ENCODE measurements at places on chromosomes 6 and 20.

- DNase-seq: no peak
Observed at GRCh38 chr6:120248451-120248850, 898.9 kb upstream of the MAN1A1 start.

- no peak for DNase-seq
Observed at GRCh38 chr6:104653781-104654180, 205.9 kb downstream of the HACE1 start.

GRCh38 chr6:13624871-13625288 lies 9.7 kb downstream of the NOL7 start:
- peak; percentile 14 for DNase-seq

GRCh38 chr20:52349806-52350205 lies 158.2 kb upstream of the ZFP64 start:
- no peak for DNase-seq

DNA sequence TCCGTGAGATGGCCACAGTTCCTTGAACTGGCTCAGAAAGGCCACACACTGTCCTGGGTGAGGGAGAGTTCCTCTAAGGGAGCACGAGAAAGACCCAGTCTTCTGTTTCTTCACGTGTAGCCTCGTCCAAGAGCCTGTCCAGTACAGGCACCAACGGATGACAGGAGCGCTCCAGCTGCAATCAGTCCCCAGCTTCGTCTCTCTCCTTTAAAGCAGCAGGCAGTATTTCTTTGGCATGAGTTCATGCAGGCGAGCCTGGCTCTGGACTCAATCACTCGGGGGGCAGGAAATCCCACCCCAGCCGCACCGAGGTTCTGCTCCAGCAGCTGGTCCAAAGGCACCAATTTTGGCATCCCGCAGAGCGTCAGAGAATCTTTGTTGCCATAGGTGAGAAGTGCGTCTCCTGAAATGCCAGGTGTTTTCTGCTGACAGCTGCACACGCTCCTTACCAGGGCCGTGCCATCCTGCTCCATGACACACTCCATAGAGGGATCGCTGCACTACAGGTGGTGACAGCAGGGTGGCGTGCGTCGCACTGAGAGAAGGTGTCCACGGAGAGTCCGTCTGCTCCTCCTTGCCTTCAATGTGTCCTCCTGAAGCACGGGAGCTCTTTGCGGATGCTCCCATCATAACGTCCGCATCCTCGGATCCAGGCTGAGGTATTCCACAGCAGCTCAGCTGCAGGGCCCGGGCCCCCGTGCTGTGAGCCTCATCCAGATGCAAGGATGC lies 59.6 kb upstream of the AFDN start:
- no peak for DNase-seq

DNA sequence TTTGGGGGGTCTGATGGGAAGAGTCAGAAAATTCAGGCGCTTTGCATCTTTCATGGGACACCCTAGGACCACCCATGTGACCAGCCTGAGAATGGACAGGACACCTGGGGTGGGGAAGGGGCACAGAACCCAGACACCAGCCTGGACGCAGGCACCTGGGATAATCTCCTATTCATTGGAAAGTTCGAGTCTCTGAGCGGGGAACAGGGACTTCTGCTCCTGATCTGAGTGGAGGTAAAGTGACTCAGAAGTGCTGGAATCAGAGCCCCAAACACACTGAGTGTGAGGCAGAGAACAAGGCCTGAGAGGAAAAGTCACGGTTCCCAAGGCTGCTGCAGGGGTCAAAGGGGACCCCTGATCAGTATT lies 1.4 kb downstream of the HLA-B start:
- DNase-seq: no peak

- DNase-seq: no peak
Observed at GRCh38 chr6:16320533-16321340, 82.3 kb downstream of the GMPR start.

GRCh38 chr6:27251112-27251605 lies 3.7 kb downstream of the PRSS16 start:
- no peak for DNase-seq

DNA sequence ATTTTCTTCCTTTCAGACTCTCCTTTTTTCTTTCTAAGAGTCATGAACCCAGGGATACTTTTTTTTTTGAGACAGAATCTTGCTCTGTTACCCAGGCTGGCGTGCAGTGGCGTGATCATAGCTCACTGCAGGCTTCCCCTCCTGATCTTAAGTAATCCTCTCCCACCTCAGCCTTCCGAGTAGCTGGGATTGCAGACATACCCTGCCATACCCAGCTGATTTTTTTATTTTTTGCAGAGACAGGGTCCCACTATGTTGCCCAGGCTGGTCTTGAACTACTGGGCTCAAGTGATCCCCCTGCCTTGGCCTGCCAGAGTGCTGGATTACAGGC lies 32.8 kb upstream of the IER3 start:
- DNase-seq: no peak

DNA sequence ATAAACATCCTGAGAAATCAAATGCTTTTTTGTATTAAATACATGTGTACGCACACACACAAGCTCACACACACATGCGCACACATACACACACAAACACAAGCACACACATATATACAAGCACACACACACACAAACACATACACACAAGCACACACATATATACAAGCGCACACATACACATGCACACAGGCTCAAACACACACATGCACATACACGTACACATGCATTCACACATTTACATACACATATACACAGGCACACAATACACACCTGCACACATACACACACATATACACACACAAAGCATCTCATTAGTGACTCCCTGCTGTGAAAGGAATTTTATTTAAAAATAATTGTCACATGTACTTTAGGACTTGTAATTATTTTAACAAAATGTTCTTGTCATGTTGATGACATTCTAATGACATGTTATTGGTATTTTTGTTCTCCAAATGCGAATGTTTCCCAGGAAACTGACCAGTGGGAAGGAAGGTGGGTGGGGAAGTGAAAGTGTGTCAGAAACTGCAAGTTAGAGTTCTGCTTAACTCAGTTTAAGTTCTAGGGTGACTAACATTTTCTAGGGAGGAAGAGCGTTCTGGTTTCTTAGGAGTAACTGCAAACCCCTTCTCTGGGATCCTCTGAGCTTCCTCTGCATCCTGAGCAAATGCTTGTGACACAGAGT lies 113.9 kb upstream of the ZNF217 start:
- no peak for DNase-seq

- DNase-seq: no peak
Observed at GRCh38 chr20:35370751-35371150, 41.0 kb downstream of the UQCC1 start.

GRCh38 chr20:18541741-18542140 lies 25.5 kb upstream of the SMIM26 start:
- DNase-seq: no peak

DNA sequence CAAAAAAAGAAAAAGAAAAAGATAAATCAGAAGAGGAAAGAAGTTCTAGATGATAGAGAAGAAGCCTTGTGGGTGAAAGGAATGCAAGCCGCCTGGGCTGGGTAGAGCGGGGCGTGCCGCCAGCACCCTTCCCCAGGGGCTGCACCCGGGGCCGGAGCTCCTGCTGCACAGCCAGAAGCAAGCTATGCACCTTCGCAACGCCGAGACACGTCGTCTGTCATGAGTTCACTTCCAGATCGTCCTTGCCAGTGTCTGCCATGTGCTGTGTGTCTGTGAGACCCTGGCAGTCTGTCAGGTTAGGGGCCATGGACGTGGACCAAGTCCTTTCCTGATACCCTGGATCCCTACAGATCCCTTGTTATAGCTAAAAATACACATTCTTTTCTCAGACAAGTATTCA lies 25.5 kb upstream of the ADRM1 start:
- DNase-seq: no peak

DNA sequence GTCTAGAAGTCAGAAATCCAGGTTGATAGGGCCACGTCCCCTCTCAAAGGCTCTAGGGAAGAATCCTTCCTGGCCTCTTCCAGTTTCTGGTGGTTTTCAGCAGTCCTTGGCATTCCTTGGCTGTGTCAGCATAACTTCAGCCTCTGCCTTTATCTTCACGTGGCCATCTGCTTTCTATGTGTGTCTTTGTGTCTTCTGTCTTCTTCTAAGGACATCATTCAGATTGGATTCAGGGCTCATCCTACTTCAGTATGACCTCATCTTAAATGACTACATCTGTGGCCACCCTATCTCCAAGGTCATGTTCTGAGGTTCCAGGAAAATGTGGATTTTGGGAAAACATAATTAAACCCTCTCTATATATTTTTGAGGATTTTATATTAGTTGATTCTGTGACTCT lies 23.0 kb downstream of the C6orf89 start:
- DNase-seq: no peak

DNA sequence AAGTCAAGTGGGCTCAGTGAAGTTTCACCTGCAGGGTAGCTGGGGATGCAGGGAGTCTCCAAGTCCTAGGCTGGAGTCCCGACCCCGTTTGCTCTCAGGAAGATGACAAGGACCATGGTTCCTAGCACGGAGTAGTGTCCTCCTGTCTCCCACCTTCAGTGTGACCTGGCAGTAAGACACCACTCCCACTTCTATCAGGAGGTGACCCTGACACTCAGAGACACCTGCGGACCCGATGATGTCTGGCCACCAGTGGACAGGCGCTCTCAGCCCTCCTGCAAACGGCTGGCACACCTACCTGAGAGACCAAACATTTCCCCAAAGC lies 1.1 kb downstream of the SOD2 start:
- DNase-seq: no peak

GRCh38 chr6:109295109-109295773 lies 87.0 kb downstream of the CD164 start:
- DNase-seq: no peak

GRCh38 chr6:44268095-44268628 lies 2.1 kb upstream of the TMEM151B start:
- DNase-seq: peak; percentile 85

DNA sequence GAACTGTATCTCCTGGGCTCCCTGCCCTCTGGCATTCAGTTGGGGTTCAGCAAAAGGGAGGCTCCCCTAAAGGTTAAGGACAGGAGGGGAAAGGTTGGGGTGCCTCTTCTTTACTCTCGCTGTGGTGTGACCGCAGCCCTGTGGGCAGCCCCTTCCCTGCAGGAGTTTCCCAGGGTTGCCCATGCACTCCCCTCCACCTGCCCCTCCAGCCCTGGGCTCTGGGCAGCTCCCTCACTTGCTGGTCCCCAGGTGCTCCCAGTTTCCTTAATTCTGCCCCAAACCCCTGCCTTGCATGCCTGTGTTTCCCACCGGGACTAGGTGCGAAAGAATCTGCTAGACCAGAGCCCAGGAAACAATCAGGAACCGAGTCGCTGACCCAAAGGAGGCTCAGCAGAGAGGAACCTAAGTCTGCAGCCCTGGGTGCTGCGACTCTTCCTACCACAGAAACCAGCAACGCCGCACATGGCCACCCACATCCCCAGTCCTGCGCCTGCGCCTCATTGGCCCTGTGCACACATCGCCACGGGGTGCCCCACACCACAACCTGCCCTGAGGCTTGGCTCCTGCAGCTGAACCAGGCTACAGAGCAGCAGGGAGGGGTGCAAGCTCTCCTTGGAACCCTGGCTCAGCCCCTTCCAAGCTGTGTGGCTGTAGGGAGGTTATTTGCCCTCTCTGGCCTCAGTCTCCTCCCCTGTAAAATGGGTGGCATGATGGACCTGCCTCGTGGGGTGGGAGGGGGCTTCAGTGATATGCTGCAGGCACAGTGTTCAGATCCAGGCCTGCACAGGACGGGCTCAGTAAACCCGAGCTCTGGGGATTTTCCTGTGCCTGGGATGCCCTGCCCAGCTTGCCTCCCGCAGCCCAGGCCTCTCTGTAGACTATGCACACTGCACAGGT lies 487.6 kb downstream of the PREX1 start:
- DNase-seq: no peak

DNA sequence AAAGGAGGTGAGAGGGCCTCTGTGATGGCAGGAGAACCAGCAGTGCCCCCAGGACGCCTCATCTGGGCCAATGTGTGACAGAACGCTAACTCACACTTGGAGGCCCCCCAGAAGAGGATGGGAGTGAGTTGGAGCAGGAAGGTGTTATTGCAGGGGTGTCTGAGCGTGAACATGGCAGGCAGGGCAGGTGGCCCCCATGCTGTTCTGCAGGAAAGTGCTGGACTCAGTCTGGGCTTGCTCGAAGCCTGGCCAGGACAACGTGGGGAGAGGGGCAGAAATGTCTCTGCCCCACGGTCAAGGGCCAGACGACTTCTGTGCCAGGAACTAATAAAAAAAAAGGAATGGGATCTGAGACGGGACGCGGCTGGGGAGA lies 931 bp upstream of the EBF4 start:
- DNase-seq: no peak

DNA sequence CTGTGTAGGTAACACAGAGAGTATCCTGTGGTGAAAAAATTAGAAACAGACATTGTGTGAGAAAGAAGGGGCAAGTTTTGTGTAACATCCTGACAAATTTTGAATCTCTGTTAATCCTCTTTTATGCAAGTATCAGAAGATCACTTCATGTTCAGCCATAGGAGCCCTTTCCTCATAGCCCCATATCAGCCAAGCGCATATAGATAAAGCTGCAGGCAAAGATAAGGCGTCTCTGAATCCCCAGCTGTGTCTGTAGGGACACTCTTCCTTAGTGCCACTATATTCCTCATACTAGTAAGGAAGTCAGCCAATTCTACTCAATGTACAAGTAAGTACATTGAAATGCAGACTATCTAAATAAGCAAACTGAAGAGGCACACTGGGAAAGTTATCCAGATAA lies 22.3 kb downstream of the HTR1E start:
- DNase-seq: no peak

DNA sequence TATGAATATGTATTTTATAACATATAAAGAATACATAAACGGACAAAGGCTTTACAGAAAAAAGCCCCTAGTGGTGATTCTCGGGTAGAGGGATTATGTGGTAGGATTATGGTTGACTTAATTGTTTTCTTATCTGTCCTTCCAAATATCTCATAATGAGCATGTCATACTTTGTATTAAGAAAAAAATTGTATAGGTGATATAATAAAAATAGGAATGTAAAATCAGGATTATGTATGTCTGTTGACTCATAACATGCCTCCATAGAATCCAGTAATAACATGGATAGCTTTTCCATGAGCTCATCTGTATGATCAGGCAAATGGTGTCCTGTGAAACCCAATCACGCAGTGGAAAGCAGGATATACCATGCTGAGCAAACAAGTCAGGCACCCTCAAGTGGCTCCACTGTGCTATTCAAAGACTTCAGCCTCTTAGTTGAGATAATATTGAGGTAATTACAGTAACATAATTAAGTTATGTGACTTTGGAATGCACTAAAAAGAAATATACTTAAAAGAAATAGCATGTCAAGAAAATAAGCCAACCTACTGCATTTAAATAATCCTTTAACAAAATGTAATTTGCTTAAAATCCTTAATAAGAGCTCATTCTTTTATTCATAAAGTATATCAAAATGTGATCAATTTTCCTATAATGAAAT lies 39.6 kb upstream of the PRELID3B start:
- DNase-seq: no peak

- no peak for DNase-seq
Observed at GRCh38 chr6:106356378-106356777, 4.1 kb upstream of the CRYBG1 start.

All from SK-N-DZ (cell line).